Adipocyte (in vitro differentiated cells): ENCODE measurements at places on chromosomes 13 and 19.

GRCh38 chr19:19634516-19635312 lies 6.7 kb upstream of the LPAR2 start:
- DNase-seq, result no peak

- peak; percentile 72 for DNase-seq
Measured at GRCh38 chr13:50016444-50016843, 1.2 kb downstream of the KCNRG start.

GRCh38 chr13:51557875-51558612 lies 26.2 kb upstream of the WDFY2 start:
- peak; percentile 78 for DNase-seq

GRCh38 chr13:50209631-50210030 lies 194.4 kb downstream of the KCNRG start:
- no peak for DNase-seq

- no peak for DNase-seq
Measured at GRCh38 chr13:111881700-111882099, 185.2 kb upstream of the SOX1 start.

- peak; percentile 50 for DNase-seq
Measured at GRCh38 chr13:102839462-102839861, 6.4 kb upstream of the ERCC5 start.

GRCh38 chr19:21092109-21092508 lies 10.1 kb downstream of the ZNF714 start:
- DNase-seq, result peak; percentile 25

DNA sequence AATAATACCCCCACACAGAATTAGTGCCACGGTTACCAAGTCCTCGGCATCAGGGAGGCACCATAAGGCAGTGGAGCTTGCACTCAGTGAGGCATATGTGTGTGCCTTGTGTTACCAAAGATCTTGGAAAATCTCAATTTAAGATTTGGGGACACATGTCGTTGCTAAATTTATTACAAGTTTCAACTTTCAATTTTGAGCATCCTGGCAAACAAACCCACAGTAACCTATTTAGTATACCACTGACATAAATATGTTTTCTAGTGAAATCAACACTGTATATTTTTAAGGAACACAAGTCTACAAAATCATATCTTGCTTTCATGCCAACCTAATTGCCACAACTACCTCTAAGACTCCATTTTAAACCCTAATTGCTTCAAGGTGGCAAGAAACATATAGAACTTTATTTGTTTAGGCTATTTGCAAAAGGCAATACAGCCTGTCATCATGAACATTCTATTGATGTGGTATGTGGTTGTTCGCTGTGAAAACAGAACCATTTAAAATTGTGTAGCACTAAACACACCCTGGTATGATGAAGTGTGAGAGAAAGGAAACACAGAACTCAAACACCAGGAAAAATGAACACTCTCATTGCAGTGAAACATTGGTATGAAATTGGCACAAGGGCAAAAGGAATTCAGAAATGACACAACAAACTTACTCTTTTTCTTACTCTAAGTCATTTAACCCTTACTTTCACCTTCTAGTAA lies 531.1 kb downstream of the IRS2 start:
- DNase-seq, result no peak

DNA sequence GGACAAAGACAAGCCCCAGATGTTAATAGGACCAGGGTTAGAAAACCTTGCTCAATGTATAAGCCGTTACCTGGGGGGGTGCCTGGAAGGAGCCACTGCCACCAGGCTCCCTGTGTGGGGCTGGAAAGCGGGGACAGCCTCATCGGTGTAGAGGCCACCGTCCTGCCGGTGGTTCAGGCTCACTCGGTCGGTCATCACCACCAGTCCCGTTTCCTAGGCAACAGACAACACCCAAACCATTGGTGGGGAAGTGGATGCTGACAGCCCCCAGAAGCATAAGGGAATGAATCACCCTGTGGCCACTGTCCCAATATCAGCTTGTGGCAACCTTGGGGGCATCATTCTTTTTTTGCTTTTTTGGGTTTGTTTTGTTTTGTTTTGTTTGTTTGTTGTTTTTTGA lies 55.8 kb downstream of the CPAMD8 start:
- DNase-seq, result no peak

GRCh38 chr19:54104998-54105715 lies 2.5 kb downstream of the NDUFA3 start:
- no peak for DNase-seq

- DNase-seq, result no peak
Measured at GRCh38 chr19:27906081-27906480, 1306.9 kb downstream of the UQCRFS1 start.

- DNase-seq, result no peak
Measured at GRCh38 chr19:49042177-49042576, 1.5 kb upstream of the CGB5 start.

GRCh38 chr13:91401920-91402319 lies 3.5 kb downstream of the GPC5 start:
- no peak for DNase-seq

GRCh38 chr13:98706446-98707110 lies 45.9 kb downstream of the SLC15A1 start:
- DNase-seq, result no peak

DNA sequence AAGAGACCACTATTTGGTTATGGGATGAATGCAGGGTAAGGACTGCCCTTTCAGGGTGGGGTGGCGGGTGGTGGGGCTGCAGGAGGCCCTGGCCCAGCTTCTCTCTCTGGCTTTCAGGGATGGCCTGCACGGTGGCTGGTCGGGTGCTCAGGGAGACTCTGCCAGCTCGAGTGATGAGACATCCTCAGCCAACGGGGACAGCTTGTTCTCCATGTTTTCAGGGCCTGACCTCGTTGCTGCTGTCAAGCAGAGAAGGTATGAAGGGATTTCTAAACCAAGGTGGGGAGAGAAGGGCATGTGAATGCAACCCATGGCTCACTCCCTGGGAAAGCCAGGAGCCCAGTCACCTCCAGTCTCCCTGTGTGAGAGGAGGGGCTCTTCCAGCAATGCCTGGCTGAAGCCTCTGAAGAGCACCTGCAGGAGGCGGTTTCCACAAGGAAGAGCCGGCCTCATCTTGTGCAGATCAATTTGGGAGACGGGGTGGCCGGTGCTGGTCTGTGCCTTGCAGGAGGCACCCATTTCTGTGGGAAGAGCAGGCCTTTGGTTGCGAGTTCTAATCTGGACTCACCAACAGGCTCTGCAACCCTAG lies 16.0 kb upstream of the GPI start:
- no peak for DNase-seq

GRCh38 chr13:50370303-50370950 lies 355.2 kb downstream of the KCNRG start:
- DNase-seq, result no peak

GRCh38 chr13:19961489-19961888 lies 3.0 kb downstream of the ZMYM2 start:
- no peak for DNase-seq

DNA sequence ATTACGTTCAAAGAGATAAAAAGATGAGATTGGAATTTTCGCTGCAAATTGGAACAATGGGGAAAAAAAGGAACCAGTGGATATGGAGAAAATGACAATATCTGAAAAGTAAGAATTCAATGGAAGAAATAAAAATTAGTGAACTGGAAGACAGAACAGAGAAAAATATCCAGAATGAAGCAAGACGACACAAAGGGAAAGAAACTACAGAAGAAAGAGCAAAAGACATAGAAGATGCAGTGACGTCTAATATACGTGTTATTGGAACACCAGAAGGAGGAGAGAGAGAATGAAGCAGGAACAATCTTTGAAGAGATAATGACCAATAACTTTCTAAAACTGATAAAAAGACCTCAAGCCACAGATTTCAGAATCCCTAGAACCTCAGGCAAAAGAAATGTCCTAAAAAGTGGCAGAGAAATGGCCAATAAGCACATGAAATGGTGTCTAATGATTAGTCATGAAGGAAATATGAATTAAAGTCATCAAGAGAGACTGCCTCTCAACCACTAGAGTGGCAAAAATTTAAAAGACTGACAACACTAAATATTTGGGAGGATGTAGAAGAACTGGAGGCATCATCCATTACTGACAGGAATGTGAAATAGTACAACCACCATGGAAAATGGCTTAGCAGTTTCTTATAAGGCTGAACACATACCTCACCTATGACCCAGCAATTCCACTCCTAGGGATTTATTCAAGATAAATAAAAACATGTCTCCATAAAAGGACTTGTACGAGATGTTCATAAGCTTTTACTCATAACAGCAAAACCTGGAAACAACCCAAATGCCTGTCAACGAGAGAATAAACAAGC lies 56.5 kb downstream of the GADD45B start:
- peak; percentile 74 for DNase-seq

DNA sequence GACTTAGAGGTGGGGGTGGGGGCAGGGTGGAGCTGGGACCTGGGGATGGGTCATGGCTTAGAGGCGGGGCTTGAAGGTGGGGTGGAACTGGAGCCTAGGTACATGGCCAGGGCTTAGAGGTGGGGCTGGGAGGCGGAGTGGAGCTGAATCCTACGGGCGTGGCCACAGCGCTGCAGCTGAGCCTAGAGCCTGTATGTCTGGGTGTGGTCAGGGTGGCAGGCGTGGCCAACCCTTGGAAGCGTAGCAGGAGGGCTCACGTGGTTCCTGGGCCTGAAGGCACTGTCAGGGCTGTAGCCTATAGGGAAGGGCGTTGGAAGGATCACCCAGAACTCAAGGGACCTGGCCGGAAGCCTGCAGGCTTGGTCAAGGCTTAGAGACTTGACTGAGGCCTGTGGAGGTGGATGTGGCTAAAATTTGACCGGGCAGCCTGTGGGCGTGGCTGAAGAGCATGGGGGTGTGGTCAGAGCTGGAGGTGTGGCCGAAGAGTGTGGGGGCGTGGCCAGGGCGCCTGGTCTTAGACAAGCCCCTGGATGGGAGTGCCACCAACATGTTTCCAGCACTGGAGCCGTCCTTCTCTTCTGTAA lies 24.3 kb downstream of the COLGALT1 start:
- DNase-seq, result peak; percentile 61

DNA sequence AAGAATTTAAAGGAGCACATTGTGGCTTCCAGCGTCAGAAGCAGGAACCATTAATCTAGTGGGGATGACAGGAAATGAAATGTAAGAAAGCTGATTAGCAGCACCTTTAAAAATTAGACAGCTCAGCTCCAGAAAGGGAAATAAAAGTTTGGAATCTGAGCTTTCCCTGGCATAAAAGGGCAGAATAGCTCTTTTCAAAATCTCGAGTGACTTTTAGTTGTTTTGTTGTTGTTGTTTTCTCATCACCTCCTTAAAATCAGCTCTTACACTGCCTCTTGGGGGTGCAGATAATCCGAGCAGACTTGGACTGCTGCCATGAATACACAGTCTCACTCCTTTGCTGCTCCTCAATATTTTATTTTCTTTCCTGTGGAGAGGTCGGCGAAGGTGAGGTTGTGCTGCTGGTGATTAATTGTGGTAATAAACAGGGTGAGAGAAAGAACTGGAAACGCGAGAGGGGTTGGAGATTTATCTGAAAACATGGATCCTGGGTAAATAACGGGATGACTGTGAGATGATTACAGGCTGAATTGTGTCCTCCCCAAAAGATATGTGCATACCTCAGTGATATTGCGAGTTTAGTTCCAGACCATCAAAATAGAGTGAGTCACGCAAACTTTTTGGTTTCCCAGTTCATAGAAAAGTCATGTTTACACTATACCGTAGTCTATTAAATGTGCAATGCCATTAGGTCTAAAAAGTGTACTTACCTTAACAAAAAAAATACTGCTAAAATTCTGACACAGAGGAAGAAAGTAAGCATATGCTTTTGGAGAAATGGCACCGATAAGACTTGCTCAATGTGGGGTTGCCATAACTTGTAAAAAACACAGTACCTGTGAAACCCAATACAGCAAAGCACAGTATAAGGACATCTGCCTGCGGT lies 787.7 kb downstream of the UQCRFS1 start:
- DNase-seq, result no peak
